Head of caudate nucleus (tissue), 42 donors: ENCODE measurements at places on chromosomes 13 and 19.

DNA sequence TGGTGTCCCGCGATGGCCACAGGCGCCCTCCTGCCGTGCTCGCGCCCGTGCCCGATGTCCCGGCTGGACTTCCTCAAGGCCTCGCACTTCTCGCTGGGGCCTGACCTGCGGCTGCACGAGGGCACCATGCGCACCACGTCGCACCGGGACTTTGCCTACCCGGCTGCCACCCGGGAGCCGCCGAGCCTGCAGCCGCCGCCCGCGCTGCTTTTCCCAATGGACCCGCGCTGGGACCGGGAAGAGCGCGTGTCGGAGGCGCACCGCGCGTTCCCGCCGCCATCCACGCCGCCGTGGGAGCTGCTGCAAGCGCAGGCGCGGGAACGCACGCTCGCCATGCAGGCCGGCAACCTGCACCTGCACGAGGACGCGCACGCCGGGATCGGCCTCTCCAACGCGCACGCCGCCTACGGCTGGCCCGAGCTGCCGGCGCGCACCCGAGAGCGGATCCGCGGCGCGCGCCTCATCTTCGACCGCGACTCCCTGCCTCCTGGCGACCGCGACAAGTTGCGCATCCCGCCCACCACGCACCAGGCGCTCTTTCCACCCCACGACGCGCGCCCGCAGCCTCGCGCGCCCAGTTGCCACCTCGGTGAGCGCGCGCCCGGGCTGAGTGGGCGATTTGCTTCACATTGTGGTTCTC lies 12.1 kb upstream of the PEX11G start:
- DNase-seq, result peak; percentile 95

DNA sequence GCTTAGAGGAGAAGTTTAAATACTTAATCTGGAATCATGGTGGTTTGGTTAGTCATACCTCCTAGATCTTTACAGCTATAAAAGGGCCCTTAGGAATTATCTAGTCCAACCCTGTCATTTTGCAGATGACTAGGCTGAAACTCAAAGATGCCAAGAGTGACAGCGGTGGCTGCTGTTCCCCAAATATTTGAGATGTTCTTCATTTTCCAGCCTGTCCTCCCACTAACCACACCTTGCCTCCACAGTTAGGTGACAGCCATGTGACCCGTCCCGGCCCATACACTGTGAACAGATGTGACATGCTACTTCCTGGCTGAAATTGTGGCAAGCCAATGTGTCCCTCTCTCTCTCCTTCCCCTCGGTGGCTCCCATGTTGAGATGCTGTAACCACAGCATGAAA lies 225.5 kb upstream of the IPO5 start:
- peak; percentile 30 for DNase-seq

- no peak for DNase-seq
Observed at GRCh38 chr13:42312817-42313431, 41.0 kb downstream of the AKAP11 start.

- peak; percentile 53 for DNase-seq
Observed at GRCh38 chr19:18995804-18996241, 37.5 kb downstream of the SUGP2 start.

DNA sequence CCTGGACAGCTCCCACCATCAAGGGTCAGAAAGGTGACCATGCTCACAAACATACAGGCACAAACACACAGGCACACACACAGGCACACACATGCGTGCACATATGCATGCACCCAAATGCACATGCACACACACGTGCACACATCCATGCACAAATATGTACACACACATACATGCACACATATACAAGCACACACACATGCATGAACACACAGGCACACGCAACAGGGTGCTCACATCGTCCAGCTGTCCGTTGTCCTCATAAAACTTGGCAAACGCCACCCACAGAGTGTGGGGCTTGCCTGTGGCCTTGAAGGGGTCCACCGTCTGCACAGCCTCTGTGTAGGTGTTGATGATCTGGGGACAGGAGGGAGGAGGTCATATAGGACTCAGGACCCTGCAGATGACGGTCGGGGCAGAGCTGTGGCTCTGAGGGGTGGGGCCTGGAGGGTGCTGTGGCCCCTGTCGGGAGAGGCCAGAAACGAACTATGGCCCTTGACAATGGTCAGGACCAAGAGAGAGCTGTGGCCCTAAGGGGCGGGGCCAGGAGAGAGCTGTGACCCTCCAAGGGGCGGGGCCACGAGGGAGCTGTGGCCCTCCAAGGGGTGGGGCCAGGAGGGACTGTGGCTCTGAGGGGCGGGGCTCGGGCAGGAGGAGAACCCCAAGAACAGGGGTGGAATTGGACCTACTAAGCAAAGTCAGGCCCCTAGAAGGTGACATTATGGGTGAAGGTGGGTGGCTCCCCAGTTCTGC lies 6.2 kb downstream of the XAB2 start:
- DNase-seq, result no peak

DNA sequence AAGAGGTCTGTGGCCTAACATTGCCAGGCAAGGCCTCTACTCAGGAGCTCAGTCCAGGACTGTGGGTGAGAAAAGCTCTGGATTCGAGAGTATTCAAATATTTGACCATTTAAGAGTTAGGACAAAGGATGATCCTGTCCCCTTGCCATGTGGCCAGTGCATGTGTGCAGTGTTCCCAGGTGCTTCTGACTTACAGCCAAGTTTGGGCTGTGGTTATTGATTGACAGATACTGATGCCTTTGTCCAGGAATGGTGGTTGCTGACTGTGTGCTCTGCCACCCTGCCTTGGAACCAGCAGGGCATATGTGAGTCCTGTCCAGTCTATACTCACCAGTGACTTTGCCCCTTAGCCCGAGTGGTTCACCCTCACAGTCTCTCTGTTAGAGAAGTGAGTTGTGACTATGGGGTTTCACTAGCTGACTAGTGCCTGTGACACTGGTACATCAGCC lies 51.9 kb downstream of the GARRE1 start:
- no peak for DNase-seq

- DNase-seq, result no peak
Observed at GRCh38 chr13:103006641-103007426, 59.4 kb downstream of the SLC10A2 start.

GRCh38 chr13:99642841-99643240 lies 141.6 kb downstream of the TM9SF2 start:
- no peak for DNase-seq

GRCh38 chr13:89899302-89900103 lies 1448.0 kb upstream of the MIR17HG start:
- no peak for DNase-seq
